Heart left ventricle (tissue), 16 donors: ENCODE measurements at places on chromosomes 3 and 15. TPM values are rescaled to one million over a fixed set of nuclear protein-coding genes. Genes with fewer than 3 reads are reported as not detected.

DNA sequence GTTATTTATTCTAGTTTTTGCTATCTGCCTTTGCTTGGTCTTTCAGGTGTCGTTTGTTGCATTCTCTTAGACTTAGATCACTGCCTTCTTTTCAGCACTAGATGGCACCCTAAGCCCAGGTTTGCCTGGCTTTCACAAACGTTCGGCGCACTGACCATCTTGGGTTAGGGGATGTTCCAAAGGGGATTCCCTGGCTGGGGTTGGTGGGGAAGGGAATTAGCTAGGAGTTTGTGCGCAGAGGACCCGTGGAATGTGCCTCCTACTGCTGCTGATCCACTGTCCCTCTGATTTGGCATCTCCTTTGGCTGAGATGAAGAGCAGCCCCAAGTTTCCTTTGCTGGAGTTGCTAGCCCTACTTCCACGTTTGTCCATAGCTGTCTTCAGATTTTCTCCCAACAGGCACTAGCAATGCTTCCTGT, 33.9 kb downstream of the PFN2 start:
- peak; percentile 58 for DNase-seq

GRCh38 chr3:139473155-139473771, 3.1 kb downstream of the RBP2 start:
- DNase-seq: no peak

DNA sequence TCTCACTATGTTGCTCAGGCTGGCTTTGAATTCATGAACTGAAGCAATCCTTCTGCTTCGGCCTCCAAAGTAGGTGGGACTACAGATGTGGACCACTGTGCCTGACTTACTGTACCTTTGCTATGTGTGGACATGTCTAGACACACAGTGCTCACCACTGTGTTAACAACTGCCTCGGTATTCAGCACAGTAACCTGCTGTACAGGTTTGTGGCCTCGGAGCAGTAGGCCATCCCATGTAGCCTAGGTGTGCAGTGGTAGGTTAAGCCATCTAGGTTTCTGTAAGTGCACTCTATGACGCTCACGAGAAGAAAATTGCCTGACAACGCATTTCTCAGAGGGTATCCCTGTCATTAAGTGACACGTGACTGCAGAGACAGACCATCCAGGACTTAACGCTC, 70.3 kb downstream of the TAMM41 start:
- no peak for DNase-seq

DNA sequence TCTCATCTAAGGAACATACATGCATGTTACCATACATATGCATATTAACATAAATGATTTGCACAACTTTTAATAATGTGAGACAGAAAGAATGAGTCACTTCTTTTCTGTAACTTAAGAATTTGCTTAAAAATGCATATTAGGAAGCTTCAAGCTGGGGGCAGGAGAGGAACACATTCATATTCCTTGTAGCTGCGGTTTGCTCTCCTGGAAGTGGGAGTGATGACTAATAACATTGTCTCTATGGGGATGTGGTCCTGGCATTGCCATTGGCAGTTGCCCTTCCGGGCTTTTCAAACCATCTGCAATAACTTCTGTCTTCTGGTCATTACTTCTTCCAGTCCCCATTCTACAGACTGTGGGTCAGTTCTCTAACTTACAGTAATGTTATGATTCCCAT, 15.6 kb downstream of the CHST2 start:
- no peak for DNase-seq

Gene DNAH12
- 0.42 TPM for total RNA-seq
